ENCODE measurements at places on chromosomes 2 and 18.
A peak's percentile ranks its signal among the peaks of the same experiment; 100 is the strongest.

- no peak for DNase-seq
These were observed 65.8 kb downstream of the ALPK2 start for GRCh38 chr18:58562999-58563667.

GRCh38 chr2:80943487-80943886 is 638.9 kb upstream of the LRRTM1 start:
- no peak for DNase-seq

- DNase-seq = no peak
These were observed 911.4 kb upstream of the SLC39A10 start for GRCh38 chr2:194745557-194746146.

- DNase-seq = peak; percentile 36
These were observed 384.3 kb upstream of the SYT4 start for GRCh38 chr18:43661570-43661969.

GRCh38 chr2:126664234-126664633 is 8.3 kb downstream of the GYPC start:
- no peak for DNase-seq

DNA sequence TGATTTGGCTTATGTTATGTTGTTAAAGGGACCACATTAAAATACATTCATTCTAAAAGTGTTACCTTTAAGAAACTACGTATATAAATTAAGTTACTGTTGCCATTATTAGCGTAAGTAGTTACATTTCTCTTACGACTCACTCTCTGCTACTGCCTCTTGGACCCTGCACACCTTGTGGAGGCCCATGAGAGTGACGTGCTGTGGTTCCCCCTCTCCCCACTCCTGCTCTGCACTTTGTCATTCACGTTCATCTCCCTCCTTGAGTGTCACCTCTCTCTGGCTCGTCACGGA is 830 bp upstream of the MERTK start:
- DNase-seq = no peak

GRCh38 chr18:13418013-13418710 is 199.6 kb downstream of the LDLRAD4 start:
- DNase-seq = no peak

DNA sequence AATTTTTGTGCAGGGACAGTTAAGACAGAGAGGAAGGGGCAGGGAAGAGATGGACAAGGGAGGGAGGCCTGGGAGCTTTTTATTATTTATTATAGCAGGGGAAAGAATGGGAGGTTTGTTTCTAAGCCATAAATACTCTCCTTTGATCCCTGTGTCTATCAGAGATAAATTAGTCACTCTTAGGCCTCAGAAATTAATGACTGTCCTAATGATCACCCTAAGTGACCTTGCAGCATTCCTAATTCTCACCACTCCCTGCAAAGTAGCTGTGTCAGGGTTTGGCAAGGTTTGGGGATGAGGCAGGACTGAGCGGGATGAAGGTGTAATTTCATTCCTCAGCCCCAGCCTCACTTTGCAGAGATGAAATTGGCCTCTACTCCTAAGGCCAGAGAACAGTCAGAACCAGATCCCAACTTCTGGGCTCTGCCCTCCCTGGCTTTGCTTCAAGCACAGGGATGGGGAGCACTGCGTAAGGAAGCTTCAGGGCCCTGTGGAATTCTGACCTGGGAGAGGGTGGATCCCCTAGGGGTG is 95.0 kb downstream of the TMEM17 start:
- DNase-seq = no peak

- no peak for DNase-seq
These were observed 242.7 kb upstream of the NRP2 start for GRCh38 chr2:205439621-205440020.

GRCh38 chr18:53739700-53740099 is 484.8 kb downstream of the MBD2 start:
- no peak for DNase-seq

GRCh38 chr2:122191331-122191730 is 435.9 kb downstream of the TSN start:
- DNase-seq = peak; percentile 63

DNA sequence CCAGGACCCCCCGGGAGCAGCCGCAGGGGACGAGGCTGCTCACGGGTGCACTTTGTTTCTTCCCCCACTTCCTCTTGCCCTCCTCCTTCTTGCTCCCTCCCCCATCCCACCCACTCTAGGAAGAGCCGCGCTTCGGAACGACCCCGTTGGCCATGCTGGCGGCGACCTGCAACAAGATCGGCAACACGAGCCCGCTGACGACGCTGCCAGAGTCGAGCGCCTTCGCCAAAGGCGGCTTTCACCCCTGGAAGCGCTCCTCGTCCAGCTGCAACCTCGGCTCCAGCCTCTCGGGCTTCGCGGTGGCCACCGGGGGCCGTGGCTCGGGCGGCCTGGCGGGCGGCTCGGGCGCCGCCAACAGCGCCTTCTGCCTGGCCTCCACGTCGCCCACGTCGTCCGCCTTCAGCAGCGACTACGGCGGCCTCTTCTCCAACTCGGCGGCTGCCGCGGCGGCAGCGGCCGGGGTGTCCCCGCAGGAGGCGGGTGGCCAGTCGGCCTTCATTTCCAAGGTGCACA is 1.3 kb downstream of the SP9 start:
- DNase-seq = no peak

DNA sequence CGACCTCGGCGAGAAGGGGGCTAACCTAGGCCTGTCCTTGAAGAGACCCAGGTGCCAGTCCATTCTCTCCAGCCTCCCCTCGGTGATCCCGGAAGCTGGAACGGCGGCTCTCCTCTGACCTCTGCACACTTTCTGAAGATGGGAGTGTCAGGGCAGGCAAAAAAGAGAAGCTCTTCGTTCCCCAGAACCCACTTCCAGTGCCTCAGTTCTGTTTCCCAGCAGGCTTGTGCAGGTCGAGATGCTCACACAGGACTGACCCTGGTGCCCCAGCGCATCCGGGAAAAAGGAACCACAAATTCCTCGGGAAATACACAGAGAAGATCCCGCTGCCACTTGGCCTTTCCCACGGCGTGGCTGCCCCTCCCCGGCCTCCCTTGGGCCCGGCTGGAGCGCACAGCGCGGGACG is 681 bp upstream of the PTPN18 start:
- no peak for DNase-seq

All from HT-29 (cell line).